ENCODE measurements at places on chromosomes 16 and 17.

- DNase-seq, result no peak
Measured at GRCh38 chr16:72142476-72142875, 29.5 kb downstream of the PMFBP1 start.

DNA sequence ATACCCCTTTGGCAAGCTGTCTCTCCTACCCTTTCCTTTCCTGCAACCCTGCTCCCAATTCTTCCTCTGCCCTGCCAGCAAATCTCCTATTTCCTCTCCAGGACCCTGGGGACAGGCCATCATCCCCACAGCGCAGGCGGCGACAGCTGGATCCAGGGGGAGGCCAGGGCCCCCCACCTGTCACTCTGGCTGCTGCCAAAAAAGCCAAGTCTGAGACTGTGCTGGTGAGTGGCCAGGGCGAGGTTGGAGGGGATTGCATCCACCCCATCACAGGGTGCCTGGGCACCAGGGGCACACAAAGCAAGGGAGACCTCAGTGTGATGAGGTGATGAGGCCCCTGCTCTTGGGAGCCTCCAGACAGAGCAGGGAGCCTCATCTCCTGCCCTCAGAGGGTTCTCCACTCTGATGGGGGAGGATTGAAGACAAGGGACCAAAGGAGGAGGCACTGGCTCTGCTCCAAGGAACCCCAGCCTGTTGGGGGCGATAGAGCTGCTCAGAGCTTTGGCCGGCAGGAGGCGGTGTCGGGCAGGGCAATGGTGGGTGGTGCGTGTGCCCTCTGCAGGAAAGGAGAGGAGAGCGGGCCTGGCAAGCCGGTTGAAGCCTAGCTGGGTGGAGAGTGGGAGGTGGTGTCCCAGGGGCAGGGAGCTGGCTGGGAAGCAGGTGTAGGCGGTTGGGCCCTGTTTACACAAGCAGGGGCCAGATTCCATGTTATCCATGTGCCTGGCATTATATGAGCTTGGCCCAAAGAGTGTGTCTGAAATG, 15.6 kb upstream of the PDK2 start:
- DNase-seq, result no peak

GRCh38 chr16:6284731-6285130, 1047.9 kb upstream of the RBFOX1 start:
- DNase-seq, result no peak

GRCh38 chr16:9670033-9670432, 512.2 kb downstream of the GRIN2A start:
- DNase-seq, result no peak

GRCh38 chr17:38747463-38748148, 530 bp downstream of the PCGF2 start:
- DNase-seq, result no peak

- no peak for DNase-seq
Measured at GRCh38 chr17:37523715-37524219, 34.1 kb downstream of the DUSP14 start.

DNA sequence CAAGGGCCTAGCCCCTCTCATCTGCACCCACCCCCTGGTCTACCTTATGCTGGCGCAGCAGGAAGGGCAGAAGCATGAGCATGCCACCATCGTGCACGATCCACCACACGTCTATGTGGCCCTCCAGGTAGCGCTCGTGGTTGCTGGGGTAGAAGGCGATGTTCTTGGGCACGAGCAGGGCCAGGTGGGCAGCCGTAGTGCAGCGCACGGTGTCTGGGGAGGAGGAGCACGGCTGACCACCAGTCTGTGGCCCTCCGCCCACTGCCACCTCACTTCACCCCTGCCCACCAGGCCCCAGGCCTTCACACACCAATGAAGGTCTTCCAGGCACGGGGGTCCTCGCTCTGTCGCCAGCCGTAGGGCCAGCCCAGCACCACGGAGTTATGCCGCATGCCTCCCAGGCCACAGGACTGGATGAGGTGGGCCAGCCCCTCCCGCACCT, 2.2 kb upstream of the LCAT start:
- no peak for DNase-seq

DNA sequence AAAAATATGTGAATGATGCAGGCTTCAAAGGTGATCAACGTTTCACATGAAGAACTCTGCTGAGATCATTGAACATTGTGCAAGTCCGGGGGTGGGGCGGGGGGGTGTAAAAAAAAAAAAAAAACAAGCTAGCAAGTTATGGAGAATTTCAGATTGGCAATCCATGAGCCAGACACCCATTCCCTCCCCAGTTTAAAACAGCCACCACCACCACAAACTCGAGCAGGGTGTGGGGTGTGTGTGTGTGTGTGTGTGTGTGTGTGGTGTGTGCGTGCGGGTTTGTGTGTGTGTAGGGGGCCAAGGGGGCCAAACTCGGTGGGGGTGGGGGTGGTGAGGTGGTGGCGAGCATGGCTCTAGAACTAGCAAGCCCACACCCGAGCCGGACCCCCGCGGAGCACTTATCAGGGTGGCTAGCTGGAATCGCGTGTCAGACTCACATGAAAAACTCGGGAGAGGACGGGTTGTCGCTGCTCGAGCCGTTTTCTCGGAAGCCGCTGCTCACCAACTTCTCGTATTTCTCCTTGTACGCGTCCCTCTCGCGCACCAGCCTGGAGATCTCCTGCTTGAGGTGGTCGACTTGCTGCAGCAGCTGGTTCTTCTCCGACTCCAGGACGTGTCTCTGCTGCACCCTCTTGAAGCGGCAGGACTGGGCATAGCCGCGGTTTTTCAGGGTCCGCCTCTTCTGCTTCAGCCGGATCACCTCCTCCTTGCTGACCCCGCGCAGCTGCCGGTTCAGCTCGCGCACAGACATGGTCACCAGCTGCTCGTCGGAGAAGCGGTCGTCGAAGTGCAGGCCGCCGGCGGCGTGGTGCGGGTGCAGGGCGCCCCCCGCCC, 2.0 kb downstream of the MAF start:
- DNase-seq, result no peak

GRCh38 chr17:13055131-13055530, 37.3 kb upstream of the ELAC2 start:
- DNase-seq, result no peak

All from esophagus squamous epithelium (tissue), 5 donors.